ENCODE measurements at places on chromosomes 7 and 10.

- DNase-seq = no peak
These were observed 110.8 kb downstream of the TPK1 start for GRCh38 chr7:144725070-144725469.

GRCh38 chr10:133400624-133401424 lies 6.9 kb downstream of the MTG1 start:
- DNase-seq = no peak

- no peak for DNase-seq
These were observed 359.3 kb downstream of the PCLO start for GRCh38 chr7:82803411-82803810.

GRCh38 chr10:120557311-120557710 lies 100.3 kb downstream of the PLPP4 start:
- no peak for DNase-seq

- DNase-seq = no peak
These were observed 68.2 kb downstream of the DNAJB6 start for GRCh38 chr7:157404845-157405481.

GRCh38 chr10:123502983-123503382 lies 163.2 kb upstream of the GPR26 start:
- no peak for DNase-seq

DNA sequence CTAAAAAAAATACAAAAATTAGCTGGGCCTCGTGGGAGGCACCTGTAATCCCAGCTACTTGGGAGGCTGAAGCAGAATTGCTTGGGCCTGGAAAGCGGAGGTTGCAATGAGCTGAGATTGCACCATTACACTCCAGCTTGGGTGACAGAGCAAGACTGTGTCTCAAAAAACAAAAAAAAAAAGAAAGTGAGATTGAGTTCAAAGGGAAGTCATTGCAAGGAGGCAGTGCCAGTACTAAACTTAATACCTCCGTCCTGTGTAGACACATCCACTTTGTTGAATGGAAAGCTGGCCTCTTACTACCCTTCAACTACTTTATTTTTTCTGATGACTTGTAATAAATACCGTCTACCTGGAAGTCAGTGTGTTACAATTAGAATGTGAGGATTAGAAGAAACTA lies 31.0 kb downstream of the AHCYL2 start:
- DNase-seq = no peak

GRCh38 chr7:82851121-82851520 lies 311.6 kb downstream of the PCLO start:
- DNase-seq = no peak

DNA sequence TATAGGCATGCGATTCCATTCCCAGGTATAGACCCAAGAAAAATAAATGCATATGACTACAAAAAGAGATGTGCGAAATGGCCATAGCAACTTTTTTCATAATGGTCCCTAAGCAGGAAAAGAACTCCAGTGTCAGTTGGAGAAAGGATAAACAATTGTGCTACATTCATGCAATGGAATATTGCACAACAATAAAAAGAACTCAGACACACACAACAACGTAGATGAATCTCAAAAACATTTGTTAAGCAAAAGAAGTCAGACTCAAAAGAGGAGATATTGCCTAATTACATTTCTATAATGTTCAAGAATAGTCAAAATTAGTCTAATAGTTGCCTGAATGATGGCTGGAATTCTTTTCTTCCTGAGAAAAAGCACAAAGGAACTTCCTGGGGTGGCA lies 141.1 kb upstream of the GLI3 start:
- DNase-seq = no peak

DNA sequence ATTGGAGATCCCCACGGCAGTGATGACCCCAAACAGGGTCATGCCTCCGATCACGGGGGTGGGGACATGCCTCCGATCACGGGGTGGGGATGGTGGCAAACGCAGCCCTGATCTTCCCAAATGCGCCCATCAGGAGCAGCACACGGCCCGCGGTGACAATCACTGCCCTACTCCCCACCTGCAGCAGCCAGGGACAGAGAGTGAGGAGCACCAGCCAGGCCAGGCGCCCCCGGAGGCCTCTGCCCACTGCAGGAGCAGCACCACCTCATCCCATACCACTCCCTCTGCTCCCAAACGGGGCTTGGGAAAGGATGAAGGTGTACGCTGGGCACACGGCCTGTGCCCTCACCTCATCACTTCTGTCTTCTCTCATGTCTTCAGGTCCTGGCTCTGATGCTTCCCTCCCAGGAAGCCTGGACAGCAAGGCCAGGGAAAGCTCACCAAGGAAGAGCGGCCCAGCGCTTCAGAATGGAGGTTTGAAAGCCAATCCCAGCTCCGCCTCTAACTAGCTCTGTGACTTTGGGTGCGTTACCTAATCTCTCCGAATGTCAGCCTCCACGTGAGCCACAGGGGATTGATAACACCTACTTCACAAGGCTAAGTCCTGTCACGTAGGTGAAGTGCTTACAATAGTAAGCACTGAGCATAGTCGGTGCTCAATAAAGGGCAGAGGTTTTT lies 37.1 kb downstream of the STRA8 start:
- DNase-seq = no peak

DNA sequence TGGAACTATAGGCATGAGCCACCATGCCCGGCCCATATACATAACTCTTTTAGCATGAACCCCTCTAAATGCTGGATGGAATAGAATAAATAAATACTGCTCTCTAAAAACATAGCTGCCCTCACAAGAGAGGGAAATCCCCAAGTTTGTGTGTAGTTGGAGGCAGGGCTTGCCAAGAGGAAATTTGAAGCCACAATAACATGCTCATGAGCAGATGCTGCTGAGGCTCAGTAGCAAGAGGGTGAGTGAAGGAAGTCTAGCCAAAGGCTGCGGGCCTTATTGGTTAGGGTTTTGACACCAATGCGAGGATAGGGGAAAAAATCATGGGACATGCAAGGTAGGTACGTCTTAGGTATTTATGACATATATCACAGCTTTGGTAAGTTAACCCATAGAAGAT lies 17.3 kb downstream of the TPK1 start:
- peak; percentile 65 for DNase-seq

All from memory B cell (primary cell).